ENCODE measurements at places on chromosomes 1 and 21.

DNA sequence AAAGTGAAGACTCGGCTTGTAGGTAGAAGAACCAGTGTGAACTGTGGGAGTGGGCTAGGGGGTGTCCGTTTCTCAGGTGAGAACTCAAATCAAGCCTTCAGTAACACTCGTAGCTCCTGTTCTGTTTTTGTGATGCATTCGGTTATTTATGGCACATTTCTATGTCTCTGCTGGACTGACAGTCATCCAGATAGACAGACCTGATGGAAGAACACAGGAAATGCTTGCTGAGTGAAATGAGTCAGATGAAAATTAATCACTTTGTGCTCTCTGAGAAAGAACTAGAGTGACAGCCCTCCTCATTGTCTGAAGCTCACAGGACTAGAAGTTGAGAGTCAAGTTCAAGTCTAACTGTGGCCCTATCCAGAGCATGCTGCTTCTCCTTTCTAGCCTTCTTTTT lies 360.1 kb upstream of the PLXNA2 start:
- no peak for DNase-seq

- DNase-seq = no peak
Measured at GRCh38 chr1:90534116-90534515, 183.0 kb downstream of the BARHL2 start.

DNA sequence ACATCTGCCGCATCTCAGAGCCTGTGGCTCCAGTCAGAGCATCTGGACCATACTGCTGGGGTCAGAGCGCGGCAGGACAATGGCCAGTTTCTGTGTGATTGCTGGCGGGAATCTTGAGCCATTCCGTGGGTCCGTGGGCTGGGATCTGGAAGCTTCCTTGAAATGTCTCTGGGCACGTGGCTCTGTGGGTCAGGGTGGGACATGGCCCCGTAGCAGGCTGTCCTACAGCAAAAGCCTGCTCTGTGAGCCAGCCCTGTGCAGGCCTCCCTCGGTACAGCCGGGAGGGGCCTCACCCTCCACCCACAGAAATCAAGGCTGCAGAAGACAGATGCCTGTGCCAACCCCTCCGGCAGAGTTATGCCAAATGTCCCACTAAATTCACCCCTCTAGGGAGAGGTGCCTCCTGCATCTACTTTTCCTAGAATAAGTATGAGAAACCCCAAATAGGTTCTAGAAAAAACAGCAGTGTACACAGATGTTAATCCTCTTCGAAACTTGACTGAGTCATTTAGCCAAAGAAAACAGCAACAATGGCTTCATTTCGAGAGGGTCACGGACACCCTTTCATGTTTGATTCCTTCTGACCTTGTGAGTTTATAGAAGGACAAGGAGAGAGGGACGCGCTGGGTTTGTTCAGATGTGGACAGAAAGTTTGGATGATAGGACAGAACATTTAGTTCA lies 27.8 kb downstream of the COL18A1 start:
- no peak for DNase-seq

DNA sequence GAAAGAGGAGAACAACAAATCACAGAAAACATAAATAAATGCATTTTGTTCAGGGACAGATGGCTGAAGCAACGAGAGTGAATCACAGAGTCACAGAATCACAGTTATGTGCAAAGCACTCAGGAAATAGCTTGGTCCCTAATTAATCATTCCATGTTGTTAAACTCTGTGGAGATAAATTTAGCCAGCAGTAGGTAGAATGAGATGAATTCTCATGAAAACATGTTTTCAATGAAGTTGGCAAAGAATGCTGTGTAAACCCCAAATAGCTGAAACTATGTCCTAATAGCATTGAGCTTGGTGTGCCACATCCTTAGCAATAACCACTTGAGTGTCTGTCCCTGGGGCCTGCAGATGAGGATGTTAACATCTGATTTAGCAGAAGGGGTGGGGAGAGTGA lies 20.4 kb downstream of the LEPR start:
- no peak for DNase-seq

DNA sequence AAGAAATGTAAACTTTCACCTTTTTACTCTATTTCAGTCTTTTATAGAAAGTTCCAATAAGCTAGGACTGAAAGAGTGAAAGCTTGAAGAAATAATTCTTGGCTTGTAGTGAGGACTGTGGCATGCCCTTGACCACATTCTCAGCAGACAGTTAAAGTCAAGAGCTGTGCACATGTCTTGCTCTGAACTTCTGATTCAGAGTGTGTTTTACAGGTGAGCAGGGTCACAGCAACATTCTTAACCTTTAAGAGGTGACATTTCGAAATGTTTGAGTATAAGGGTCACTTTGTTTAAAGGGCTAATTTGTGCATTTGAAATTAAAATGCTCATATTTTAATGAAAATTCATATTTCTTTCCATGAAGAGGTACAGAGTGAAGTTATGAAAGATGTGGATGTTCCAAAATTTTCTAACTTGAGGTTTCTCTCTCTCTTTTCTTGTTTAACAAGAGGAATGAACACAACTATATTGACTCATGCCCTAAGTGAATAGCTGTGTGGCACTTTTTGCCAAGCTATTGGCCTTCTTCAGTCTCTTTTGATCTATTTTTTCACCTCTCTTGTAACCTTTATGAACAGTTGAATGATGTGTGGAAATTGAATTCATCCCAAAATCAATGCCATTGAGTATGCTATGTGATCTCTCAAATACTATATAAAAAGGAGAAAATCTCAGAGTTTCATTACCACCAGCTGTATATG lies 918.1 kb downstream of the ADGRL2 start:
- DNase-seq = no peak

GRCh38 chr1:244139655-244140054 lies 88.6 kb downstream of the ZBTB18 start:
- DNase-seq = no peak

- DNase-seq = no peak
Measured at GRCh38 chr1:183000167-183000962, 22.9 kb upstream of the LAMC1 start.

DNA sequence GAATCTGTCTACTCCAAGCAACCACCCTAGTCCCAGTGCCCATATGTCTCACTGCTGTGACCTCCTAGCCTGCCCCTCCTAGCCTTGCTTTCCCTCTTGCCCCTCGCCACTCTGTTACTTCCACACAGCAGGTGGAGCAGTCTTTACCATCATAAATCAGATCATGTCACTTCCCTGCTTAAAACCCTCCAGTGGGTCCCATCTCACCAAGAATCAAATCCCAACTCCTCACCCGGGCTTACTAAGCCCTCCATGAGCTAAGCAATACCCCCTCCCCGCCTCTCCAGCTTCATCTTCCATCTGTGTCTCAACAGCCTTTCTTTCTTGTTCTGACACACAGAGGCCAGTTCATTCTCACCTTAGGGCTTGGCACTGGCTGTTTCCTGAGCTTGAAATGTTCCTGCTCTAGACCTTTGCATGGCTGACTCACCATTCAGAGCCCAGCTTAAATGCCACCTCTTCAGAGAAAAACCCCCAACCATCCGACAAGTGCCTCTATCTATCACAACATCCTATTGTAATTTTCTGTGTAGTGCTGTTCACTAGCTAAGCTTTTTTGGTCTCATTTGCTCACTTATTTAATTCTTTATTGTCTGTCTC lies 22.3 kb downstream of the KNCN start:
- DNase-seq = no peak

DNA sequence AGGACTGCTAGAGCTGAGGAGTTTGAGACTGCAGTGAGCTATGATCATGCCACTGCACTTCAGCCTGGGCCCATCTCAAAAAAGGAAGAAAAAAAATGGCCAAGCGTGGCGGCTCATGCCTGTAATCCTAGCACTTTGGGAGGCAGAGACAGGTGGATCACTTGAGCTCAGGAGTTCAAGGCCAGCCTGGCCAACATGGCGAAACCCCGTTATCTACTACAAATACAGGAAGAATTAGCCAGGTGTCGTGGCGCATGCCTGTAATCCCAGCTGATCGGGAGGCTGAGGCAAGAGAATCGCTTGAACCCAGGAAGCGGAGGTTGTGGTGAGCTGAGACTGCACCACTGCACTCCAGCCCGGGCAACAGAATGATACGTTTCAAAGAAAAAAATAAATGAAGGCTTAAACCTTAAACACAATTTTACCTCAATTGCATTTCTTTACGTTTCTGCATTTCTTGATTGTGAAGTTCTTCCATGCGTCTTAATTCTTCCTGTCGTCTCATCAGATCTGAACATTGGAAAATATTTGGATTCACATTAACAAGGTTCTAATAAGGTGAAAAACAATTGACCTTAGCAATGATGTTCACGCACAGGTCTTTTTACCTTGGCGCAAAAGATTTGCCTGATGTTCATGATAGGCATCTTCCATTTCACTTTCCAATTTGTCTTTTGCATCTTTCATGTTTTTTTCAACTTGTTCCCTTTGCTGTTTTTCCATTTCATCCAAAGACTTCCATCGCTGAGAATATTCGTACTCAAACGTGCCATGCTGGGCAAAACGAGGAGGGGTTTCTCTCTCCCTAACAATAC lies 4.2 kb downstream of the SFPQ start:
- no peak for DNase-seq

- no peak for DNase-seq
Measured at GRCh38 chr1:109399326-109399957, 1.7 kb upstream of the SORT1 start.

GRCh38 chr1:174206148-174206836 lies 47.0 kb downstream of the RABGAP1L start:
- no peak for DNase-seq

DNA sequence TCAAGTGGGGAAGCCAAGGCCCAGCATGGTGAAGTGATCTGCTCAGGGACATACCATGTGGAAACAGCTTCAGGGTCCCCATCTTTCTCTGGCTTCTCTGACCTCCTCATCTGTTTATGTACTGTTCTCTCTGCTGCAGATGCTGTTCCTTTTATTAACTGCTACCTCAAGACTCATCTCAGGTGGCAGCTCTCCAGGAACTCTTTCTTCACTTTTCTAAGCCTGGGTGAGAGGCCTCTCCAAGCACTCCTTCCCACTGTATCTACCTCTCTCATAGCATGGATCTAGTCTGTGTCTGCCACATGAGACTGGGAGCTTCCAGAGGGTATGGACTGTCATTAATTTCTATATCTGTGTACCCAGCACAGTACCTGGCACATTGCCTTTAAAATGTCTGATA lies 73.4 kb upstream of the PPM1J start:
- DNase-seq = no peak

DNA sequence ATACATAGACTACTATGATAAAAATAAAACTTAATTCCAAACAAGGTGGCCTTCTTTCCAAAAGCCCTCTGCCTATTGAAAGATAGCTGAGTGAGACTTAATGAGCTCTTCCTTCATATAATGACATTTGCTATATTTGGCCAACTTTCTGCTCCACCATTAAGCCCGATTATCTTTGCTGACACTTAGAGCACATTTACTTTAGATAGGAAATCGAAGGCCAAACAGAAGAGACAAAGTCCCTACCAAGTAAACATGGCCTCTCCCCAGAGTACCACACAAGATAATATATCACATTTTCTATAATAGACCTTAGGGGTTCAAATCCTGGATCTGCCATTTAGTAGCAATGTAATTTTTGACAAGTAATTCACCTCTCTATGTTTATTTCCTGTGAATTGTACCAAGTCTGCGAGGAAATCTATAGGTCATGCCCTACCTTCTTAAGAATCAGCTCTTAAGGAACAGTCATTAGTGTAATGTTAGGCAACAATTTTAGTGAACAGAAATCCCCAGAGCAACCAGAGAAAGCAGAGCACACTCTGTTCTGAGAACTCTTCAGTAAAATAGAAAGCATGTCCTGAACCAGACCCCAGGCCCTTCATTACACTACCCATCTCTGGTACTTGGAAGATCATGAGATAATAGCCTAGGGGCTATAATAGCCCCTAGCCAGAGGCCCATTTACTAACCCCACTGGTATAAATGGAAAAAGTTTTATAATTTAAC lies 17.3 kb upstream of the COA6 start:
- no peak for DNase-seq

- DNase-seq = no peak
Measured at GRCh38 chr1:218939095-218939494, 234.6 kb upstream of the LYPLAL1 start.

- DNase-seq = no peak
Measured at GRCh38 chr1:160633330-160633903, 13.4 kb downstream of the SLAMF1 start.

- DNase-seq = no peak
Measured at GRCh38 chr21:17388226-17388625, 124.6 kb upstream of the CXADR start.

- no peak for DNase-seq
Measured at GRCh38 chr1:197688233-197688632, 87.0 kb downstream of the DENND1B start.

GRCh38 chr21:43726686-43727518 lies 8.0 kb downstream of the PDXK start:
- no peak for DNase-seq

DNA sequence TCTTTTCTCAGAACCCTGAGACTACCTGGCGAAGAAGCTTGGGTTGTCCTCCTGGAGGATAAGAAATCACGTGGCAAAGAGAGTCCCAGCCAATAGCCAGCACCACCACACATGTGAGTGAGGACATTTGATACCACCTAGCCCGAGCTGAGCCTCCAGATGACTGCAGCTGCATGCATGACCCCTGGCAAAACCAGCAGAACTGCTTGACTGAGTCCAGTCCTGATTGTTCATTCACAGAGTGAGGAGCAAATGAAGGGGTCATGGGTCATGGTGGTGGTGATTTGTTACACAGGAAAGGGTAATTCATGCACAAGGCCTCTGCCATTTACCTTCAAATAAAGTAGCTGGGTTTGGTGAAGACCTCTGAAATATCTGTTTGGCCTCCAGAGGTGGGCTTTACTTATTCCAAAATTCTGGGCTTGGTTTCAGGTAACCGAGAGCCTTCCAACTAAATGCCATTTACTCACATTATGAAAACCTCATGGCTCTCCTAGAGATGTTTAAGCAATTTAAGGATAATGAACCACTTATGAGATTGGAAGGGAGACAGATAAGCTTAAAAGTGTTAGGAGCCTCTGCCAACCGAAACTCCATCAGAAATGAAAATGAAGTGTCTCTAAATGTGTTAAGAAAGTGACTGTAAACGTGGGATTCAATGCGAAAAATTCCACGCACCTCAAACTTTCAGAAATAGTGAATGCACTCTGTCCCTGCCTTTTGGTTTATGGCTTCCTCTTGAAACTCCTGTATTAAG lies 163.3 kb downstream of the SLC35F3 start:
- no peak for DNase-seq

GRCh38 chr1:8858888-8859706 lies 19.4 kb downstream of the ENO1 start:
- DNase-seq = no peak

- no peak for DNase-seq
Measured at GRCh38 chr1:32242341-32242851, 4.6 kb upstream of the FAM167B start.
